ENCODE measurements at places on chromosomes 6 and 20.

GRCh38 chr6:127180426-127180825 lies 62.0 kb downstream of the RSPO3 start:
- DNase-seq = no peak

- no peak for DNase-seq
Observed at GRCh38 chr6:96781557-96781956, 55.7 kb downstream of the GPR63 start.

DNA sequence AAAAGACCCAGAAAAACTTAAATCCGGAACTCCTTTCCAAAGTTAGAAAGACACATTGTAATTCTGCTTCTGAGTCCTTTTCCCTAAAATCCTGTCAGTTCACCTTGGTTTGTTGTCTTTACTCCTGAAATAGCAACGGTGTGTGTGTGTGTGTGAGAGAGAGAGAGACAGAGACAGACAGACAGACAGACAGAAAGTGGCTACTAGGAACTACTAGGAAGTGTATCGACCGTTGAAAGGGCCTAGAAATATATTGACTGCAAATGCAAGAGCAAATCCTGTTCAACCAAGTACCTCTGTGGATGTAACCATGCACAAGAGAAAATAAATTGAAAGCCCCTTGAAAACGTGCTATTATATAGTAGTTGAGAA lies 100.0 kb upstream of the MLIP start:
- no peak for DNase-seq

GRCh38 chr6:32081168-32081990 lies 27.8 kb downstream of the TNXB start:
- no peak for DNase-seq

DNA sequence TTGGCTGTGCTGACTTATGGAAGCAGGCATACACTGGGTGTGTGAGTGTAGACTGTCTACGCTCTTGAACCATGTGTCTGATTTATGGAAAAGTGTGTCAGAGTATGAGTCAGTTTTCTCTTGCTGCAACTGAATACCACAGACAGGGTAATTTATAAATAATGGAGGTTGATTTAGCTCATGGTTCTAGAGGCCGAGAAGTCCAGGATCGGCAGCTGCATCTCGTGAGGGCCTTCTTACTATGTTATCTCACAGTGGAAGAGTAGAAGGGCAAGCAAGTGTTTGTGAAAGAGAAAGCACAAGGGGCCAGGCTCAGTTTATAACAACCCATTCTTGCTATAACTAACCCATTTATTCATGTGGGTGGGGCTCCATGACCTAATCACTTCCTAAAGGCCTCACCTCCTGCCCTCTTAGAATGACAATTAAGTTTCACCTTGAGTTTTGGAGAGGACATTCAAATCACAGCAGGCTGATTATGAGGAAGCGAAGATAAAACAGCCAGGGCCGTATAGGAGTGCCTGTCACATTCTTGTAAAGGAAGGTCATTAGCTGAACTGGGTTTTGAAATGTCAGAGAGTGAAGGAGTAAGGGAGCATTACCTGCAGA lies 6.7 kb downstream of the GPR31 start:
- no peak for DNase-seq

GRCh38 chr6:36666826-36667591 lies 11.5 kb upstream of the CDKN1A start:
- no peak for DNase-seq

GRCh38 chr6:18388271-18388670 lies 1.1 kb downstream of the RNF144B start:
- no peak for DNase-seq
